ENCODE measurements at places on chromosomes 5 and 9.

DNA sequence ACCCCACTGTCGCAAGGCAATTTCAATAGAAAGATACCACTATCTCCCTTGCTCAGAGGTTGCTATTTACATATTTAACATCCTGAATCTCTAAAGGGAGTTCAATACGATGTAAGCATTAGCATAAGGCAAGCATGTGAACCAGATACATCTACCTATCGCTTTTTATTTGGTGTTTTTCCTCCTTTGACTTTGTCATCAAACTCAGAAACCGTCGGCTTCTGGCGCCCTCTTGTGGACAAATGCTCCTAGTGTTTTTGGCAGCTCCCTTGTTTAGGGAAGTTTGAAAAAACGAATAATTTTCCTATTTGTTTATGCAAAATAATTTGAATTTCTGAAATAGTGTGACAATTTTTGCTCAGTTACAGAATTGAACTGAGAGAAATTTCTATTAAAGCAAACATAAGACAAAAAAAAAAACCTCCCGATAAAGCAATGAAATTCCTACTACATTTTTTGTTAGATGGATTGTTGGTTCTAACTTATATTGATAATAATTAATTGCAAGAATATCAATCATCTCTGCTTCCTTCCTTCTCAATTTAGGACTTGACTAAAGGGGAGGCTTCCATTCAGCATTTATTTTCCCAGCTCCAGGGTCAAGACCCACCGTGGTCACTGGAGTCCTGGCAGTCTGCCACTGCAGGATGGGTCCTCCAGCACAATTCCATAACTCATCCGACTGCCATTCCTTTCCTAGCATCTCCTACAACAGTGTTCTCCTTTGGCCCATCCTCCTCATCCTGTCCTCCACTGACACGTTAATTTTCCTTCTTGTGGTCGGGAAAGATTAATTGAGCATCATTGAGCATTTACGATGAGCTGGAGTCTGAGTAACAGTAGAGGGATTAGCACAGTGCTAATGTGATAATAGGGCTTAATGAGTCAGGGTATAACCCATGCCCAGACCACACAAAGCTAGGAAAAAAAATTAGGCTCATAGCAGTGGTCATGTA is 131.8 kb upstream of the CHD1 start:
- DNase-seq = peak; percentile 80

- no peak for DNase-seq
These were observed 46.6 kb downstream of the NR6A1 start for GRCh38 chr9:124724415-124725067.

DNA sequence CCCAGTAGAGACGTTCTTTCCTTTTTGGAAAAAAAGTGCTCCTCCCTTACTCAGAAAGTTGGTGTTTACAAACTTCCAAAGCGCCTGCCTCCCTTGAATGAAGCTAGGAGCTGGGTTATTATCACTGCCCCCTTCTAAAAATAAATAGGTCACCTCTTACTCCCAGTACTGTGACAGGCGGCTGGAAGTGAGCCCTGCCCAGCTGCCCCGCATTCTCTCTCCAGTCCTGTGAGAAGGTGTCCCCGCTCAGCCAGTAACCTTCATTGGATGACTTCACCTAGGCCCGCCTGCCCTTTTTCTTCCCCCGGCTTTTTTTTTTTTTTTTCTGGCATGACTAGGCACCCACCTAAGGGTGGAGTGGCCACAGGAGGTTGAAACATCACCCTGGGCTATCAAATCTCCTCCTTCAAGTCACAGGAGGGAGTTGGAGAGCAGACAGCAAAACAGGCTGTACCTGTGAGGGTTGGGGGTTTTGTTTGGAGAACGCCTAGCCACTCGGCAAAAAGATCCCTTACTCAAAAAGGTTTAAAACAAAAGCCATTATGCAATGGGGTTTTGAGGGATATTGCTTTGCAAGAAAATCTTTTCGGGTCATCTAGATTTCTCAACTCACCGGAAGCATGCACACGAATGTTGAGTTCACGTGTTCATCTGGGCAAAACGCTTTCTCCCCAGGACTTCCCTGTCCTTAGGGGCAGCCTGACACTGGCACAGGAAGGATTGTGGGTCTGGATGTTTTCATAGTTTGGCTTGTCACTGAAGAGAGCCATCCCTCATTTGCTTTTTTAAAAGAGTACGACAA is 43.3 kb upstream of the ZNF622 start:
- peak; percentile 67 for DNase-seq

GRCh38 chr9:117704024-117704575 is at the start of gene TLR4:
Gene TLR4 (plus strand): TSS chr9:117704403. CDS start chr9:117704473, 70 bp downstream.
- DNase-seq = peak; percentile 95

DNA sequence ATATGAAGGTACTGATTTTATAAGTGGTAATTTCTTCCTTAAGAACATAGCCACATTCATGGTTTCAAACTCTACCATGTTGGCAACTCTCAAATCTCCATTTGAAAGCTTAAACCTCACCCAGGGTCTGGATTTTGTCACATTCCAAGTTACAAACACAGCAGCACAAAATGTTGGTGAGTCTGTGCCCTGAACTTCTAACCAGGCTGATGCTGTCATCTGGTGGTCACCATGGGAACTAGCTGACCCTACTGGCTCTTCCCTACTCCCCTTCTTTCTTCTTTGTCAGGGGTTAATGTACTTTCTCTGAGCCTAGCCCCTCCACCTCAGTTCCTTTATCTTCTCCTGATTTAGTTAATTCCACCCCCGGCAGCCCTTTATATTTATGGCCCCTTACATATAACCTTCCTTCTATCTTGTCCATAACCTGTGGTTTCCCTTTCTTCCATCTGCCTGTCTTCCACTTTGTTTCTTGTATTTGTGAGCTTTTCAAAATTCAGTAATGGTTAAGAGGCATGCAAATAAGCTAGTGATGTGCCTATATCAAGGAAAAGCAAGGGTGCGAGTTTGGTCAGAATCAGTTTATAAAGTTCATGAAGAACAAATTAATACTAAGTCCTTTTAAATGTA is 35.9 kb downstream of the TGFBR1 start:
- peak; percentile 59 for DNase-seq

GRCh38 chr9:95462249-95463147 is 54.3 kb downstream of the PTCH1 start:
- DNase-seq = peak; percentile 90

- DNase-seq = no peak
These were observed 262.1 kb downstream of the SPOCK1 start for GRCh38 chr5:137236849-137237507.

GRCh38 chr5:52560366-52560765 is 227.3 kb upstream of the ITGA1 start:
- DNase-seq = peak; percentile 5

DNA sequence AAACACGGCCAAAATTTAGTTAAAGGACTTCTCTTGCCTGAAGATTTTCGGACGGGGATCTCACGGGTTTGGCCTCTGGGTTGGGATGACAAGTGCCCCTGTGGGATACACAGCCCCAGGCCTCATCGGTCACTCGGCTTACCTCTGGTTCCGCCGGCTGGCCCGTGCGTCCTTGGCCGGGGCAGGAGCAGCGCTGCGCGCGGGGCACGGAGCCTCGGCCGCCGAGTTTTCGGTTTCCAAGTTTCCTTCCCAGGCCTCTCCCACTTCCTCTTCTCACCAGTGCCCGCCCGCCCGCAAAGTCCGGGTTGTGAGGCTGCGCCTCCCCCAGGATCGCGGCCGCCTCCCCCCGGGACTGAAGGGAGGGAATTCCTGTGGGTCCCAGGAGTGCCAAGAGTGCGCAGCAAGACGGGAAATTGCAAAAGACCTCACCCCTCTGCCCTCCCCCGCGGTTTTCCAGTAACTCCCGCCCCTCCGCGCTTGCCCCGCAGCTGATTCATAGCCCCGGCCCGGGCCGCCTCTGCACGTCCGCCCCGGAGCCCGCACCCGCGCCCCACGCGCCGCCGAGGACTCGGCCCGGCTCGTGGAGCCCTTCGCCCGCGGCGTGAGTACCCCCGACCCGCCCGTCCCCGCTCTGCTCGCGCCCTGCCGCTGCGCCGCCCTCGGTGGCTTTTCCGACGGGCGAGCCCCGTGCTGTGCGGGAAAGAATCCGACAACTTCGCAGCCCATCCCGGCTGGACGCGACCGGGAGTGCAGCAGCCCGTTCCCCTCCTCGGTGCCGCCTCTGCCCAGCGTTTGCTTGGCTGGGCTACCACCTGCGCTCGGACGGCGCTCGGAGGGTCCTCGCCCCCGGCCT is at the start of gene OSMR:
TSS of gene OSMR (plus strand) at position 487 of the 853 bp plus-strand sequence. CDS start 23,033 bp downstream, outside the sequence.
- peak; percentile 92 for DNase-seq

DNA sequence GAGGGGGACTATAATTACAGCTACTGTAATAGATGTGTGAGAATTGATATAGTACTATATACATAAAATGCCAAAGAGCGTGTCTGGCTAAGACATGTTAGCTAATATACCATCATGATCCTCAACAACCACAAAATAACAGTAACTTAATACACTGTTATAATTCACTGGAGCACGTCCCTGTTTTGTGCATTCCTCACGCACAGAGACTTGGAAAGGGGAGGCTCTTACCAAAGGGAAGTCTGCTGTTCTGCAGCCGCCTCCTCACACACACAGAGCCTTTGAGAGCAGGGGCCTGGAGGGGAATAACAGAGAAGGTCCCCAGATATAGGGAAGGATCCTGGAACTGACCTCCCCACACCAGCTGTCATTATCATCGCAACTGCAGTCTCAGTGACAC is 97.3 kb downstream of the ANKRD18A start:
- DNase-seq = no peak

DNA sequence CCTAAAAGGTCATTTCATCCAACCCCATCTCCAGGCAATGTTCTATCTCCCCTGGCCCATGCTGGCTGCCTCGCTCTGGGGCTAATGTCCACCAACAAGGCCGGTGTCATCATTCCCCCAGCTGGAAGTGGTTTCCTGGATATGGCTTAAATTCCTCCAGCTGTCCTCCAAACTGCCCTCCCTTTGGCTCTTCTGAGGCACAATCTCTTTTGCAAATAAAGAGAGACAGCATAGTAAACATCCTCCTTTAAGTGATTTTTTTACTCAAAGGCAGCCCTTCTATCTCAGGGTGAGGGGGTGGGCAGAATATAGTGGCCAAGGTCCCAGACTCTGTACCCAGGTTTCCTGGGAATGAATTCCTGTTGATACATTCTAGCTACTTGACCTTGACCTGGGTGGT is 117.4 kb upstream of the PANK3 start:
- DNase-seq = no peak

DNA sequence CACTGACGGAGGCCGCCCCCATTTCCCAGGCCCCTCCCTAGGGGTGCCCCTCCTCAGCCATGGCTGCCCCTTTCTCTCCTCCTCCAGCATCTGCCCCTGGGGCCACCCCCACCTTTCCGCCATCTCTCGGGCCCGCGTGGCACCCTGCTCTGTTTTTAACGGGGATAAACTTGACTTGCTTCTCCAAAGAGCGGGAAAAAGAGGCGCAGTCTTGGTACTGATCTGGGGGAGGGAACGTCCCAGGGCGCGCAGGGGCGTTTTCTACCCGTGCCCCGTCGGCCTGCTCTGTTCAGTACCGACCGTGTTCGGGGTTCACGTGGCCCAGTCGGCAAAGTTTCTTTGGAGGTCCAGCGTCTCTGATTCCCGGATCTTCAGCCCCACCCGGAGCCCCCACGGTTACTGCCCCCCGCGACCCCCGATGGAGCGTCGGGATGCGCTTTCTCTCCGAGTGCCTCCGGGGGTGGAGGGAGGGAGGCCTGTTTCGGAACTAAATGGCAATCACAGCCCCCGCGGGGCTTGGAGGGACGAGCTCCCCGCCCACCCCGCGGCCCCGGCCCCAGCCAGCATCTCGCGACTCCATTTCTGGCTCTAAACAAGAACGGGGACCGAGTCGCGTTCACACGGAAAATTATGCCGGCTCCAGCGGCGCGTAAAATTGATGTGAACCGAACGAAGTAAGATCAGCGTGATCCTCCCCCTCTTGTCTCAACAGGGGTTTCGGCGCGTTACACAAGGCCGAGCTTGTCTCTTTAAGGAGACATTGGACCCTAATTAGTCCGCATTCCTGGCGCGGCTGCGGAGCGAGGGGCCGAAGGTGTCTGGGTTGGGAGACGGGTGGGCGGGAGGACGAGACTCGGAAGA is 1.1 kb upstream of the TLE4 start:
- peak; percentile 81 for DNase-seq

DNA sequence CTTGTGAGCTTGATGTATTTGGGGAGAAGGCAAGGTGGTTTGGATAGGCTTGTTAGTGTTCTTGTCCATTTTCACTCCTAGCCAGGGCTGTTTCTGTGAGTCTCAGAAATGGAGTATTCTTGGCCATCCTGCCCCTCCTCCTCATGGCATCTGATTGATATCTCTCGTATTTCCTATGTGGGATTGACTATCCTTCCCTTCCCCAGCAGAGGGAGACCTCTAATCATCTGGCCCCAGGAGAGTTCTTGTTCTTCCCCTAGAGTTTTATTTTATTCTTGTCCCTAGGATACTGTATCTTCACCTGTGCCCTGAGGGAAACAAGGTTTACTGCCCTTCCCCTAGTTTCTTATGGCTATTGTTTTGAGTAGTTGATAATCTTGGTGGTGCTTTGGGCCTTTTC is 114.4 kb downstream of the VPS13A start:
- peak; percentile 43 for DNase-seq

GRCh38 chr9:70580606-70581195 is 166.2 kb upstream of the KLF9 start:
- no peak for DNase-seq

GRCh38 chr5:154487541-154487940 is 9.5 kb upstream of the HAND1 start:
- no peak for DNase-seq

- DNase-seq = no peak
These were observed 1026.3 kb downstream of the TAF11L14 start for GRCh38 chr5:18660511-18660910.

DNA sequence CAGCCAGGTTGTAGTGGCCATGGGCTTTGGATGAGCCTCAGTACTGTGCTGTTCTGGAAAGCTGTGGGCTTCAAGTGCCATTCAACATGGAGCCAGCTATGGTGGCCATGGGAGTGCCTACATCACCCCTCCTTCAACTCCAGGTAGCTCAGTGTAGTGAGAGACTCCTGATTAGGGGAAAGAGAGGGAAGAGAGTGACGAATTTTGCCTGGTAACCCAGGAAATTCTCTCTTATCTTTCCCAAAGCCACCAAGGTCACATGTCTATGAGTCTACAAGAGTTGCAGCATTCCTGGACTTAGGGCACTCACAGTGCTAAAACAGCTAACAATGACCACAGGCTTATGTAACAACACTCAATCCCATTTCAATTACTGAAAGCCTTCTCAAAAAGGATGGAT is 81.7 kb upstream of the SPTLC1 start:
- DNase-seq = peak; percentile 75

DNA sequence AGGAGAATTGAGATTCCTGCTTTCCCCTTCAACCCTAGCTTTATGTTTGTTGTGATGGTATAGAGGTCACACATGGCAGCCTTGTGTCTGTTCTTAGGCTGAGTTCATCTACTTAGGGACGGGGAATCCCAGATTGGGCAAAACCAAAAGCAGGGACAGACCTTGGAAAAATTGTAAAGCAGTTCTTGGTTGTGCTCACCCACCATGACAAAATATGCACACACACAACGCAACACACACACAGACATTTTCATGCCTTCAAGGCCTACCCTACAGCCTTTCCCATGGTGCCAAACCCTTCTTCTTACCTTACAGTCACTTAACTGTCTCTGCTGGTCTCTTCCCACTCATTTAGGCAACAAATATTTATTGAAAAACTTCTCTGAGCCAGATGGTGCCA is 14.8 kb downstream of the PCDHGC5 start:
- DNase-seq = no peak

- DNase-seq = peak; percentile 53
These were observed 57.3 kb upstream of the TAF11L2 start for GRCh38 chr5:17440766-17441165.

- peak; percentile 8 for DNase-seq
These were observed 41.7 kb upstream of the BARX1 start for GRCh38 chr9:93996863-93997262.
